ENCODE measurements at places on chromosomes 7 and 10.
A peak's percentile ranks its signal among the peaks of the same experiment; 100 is the strongest.

- DNase-seq: no peak
These were observed 1148.0 kb upstream of the CELF2 start for GRCh38 chr10:9869606-9870176.

DNA sequence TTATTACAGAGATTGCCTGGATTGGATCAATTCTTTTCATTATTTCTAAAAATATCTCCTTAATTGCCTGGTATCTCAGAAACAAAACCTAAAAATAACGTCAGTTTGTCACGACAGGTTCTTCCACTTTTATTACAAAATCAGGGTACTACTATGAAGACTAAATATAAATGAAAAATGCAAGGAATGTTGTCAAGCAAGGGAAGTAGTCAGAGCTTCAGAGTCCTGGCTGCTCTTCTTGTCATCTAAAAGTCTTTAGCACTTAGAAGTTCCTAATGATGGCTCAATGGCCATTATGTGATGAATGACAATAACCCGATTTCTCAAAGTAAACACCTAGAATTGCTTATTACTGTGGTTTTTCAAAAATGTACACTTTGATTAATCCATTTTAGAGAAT is 192.2 kb downstream of the SEMA3A start:
- no peak for DNase-seq

DNA sequence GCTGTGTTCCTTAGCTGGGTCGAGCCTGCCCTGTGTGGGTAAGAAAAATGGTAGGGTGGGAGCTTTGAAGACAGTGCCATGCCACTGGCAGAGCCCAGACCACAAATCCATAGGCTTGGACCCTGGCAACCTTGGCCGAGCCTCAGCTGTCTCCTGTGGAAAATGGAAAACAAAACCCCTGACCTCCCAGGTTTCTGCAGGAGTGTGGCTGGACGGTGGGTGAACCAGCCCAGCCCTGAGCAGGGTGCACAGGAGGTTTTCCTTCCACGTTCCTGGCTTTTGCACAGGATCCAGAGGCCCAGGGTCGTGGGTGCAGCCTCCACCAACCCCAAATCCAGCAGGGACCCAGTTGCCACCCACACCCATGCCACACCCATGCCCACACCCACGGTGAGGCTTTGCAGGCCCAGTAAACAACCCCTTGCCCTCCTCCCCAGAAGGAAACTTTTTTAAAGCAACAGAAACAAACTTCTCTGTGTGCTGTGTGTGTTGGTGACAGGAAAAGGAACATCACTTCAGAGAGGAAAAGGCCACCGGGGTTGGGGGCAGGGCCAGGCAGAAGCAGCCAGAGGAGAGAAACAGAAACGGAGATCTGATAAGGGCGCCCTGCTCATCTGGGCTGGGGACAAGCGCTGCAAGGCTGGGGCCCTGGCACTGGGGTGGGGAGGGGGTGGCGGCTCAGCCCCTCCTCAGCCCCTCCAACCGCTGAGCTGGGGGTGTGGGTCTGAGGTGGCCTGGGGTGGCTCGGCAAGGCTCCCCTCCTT is 20.7 kb upstream of the ZMIZ1 start:
- DNase-seq: peak; percentile 75

DNA sequence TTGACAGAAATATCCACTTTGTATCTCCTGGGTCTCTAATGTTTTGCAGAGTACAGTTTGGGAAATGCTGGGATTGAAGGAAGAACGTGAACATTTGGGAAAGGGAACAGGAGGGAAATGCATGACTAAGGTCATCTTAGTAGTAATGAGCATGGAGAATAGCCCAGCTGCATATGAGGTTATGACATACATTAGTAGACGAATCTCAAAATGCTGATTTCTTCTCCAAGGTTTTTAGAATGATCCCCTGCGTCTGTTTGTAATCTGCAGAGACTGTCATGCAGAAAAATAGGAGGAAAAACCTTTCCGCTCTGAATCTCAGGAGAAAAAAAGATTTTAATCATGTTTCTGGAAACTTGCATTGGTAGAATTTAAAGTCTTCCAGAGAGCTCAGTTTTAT is 133.6 kb downstream of the PPP1R9A start:
- DNase-seq: no peak

DNA sequence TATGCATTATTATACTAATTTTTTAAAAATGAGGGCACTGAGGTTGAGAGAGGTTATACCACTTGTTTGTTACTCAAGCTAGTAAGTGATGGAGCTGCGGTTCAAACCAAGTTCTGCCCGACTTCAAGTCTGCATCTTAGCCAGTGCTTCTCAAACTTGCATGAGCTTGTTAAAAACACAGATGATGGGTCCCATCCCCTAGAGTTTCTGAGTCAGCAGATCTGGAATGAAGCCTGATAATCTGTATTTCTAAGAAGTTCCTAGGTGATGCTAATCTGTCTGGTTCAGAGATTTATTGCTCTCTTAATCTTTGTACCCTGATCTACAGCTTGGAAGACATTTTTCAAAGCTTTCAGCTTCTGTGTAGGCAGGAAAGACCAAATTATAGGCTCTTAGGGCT is 67.7 kb upstream of the CC2D2B start:
- DNase-seq: no peak

- DNase-seq: no peak
These were observed 63.5 kb upstream of the EGFR start for GRCh38 chr7:54955296-54955695.
